ENCODE measurements at places on chromosomes 12 and 14. TPM values are rescaled to one million over a fixed set of nuclear protein-coding genes. Genes with fewer than 3 reads are reported as not detected.

DNA sequence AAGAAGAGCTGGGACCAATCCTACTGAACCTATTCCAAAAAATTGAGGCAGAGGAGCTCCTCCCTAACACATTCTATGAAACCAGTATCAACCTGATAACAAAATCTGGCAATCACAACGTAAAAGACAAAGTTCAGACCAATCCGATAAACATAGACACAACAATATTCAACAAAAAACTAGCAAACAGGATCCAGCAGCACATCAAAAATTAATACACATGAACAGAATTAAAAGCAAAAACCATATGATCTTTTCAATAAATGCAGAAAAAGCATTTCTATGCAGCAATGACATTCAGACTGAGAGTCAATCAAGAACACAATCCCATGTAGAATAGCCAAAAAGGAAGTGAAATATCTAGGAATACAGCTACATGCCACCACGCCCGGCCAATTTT lies 7.0 kb upstream of the CLEC14A start:
- DNase-seq, result no peak

The PSMC6 gene
- 71.4 TPM for total RNA-seq

- peak; percentile 52 for DNase-seq
These were observed 75.1 kb upstream of the ST8SIA1 start for GRCh38 chr12:22409377-22410164.

GRCh38 chr12:75698052-75698451 lies 186.6 kb upstream of the KRR1 start:
- no peak for DNase-seq

- no peak for DNase-seq
These were observed 380.4 kb upstream of the DDHD1 start for GRCh38 chr14:53533384-53533970.
